Nephron progenitor cell (in vitro differentiated cells): ENCODE measurements at places on chromosomes 1 and 21.

GRCh38 chr1:160330119-160330518 is 12.9 kb downstream of the COPA start:
- DNase-seq = no peak

GRCh38 chr1:245153552-245154428 is 995 bp upstream of the KIF26B start:
- peak; percentile 58 for DNase-seq

GRCh38 chr1:13829152-13829769 is 129.3 kb downstream of the PRDM2 start:
- no peak for DNase-seq

- no peak for DNase-seq
Observed at GRCh38 chr21:46100906-46101305, 3.0 kb downstream of the COL6A2 start.

DNA sequence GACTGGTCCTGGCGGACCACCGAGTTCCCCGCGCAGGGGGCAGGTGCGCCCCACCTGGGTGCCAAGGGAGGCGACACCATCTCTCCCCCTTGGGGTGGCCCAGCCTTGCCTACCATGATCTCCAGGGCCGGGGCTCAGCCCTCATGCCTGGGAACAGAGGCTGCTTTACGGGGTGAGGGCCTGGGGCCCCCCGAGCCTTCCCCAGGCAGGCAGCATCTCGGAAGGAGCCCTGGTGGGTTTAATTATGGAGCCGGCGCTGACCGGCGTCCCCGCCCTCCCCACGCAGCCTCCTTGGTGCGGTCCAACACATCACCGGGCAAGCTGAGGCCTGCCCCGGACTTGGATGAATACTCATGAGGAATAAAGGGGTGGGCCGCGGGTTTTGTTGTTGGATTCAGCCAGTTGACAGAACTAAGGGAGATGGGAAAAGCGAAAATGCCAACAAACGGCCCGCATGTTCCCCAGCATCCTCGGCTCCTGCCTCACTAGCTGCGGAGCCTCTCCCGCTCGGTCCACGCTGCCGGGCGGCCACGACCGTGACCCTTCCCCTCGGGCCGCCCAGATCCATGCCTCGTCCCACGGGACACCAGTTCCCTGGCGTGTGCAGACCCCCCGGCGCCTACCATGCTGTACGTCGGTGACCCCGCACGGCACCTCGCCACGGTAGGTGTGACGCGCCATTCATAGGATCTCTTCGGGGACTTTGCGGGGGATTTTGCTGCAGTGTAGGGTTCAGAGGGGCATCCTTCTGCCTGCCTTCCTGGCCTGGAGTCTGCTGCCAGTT is 38.2 kb downstream of the TP73 start:
- DNase-seq = no peak

DNA sequence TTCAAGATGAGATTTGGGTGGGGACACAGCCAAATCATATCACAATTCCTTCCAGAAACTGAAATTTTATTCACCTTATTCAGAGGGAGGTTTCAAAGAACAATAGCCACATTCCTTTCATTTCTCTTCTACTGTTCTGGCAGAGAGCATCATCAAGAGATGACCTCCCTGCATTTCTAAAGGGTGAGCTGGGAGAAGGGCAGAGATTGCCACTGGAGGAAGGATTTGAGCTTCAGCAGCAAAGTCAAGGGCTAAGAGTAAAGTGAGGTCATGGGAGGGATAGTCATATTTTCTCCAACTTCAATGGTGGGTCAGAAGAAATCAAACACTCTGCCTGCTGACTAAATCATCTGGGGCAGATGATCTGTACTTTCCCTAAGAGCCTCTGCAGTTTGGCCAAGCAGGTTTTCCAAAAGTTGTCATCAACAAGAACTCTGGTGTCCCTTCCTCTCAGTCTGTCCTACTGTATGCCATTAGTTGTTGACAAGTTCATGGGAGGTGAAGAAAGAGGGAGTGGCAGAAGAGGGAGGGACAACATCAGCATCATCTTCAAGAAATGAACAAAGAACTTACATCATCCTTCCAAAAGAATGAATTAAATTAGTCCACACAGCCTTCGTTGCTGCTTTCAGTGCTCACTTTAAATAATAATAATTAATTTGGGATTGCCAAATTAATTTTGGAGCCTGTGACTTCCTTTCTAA is 298.3 kb downstream of the ASTN1 start:
- no peak for DNase-seq

DNA sequence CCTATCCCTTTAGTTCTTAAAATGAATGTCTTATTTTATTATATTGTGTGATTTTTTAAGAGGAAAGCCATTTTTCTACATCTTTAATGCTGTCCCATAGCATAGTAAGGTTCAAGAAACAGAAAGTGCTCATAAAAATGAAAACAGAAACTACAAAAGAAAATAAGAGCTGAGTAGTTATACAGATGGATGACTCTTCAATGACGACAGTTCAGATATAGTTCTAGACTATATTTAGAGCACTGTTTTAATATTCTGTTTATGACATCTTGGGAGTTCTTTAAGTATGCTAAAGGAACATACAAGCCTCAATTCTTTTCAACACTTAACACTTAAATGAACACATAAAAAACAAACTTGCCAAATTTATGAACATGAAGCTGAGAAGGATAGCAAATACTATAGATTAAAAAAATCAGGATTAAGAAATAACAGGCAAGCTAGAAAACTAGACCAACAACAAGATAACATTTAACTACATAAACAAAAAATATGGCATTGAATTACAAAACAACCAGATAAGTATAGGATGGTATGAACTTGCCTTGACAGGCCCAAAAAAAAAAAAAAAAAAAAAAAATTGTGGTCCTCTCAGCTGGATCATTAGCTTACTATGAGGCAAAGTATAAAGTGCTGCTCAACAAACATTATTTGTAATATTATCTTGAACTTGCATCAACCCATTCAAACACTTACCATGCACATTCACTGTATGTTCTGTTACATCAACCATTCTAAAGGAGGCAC is 87.9 kb downstream of the ZZZ3 start:
- no peak for DNase-seq

- no peak for DNase-seq
Observed at GRCh38 chr21:40967771-40968170, 120.8 kb upstream of the DSCAM start.

DNA sequence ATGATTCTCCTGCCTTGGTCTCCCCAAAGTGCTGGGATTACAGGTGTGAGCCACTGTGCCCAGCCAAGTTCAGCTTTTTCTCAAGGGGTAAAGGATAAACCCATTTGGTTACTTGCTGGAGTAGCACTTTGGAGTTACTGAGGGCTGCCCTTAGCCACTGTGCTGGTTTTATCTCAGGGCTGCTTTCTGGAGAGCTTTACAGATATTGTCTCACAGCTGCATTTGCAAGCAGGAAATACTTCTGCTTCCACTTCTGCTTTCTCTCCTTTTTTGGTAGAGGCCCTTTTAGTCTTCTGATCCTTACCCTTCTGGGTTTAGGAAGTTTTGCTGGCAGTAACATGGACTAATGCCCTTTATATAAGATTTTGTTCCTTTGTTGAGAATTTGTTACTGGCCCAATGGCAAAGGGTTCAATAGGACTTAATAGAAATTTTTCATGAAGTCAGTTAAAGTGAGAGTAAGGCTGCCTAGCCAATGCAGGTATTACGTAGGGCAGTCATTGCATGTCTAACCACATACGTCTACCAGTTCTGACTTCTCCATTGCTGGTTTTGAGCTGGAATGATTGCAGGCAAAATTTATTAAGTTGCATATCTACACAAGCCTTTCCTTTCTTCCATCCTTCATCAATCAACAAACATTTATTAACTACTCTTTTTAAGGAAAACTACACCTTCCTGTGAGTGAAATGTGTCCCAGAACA is 24.4 kb downstream of the CAP1 start:
- DNase-seq = no peak

GRCh38 chr1:9128166-9128519 is 759 bp downstream of the GPR157 start:
- DNase-seq = peak; percentile 20

DNA sequence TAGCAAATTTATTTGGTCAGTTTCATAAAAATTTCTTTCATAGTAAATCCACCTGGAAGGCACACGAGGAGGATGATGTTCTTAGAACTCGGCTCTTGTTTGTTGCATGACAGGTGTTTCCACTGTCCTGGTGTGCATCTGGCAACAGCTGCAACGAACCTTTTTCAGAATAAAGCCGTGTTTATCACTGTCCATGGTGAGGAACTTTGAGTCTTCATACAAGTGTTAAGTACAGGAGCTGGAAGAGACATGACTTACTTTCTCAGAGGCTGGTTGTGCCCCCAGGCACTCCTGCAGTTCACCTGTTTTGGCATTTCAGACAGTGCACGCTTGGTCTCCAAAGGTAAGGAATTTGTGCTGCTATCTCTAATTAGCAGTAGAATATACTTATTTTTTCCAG is 97.1 kb downstream of the ADAMTS1 start:
- no peak for DNase-seq

DNA sequence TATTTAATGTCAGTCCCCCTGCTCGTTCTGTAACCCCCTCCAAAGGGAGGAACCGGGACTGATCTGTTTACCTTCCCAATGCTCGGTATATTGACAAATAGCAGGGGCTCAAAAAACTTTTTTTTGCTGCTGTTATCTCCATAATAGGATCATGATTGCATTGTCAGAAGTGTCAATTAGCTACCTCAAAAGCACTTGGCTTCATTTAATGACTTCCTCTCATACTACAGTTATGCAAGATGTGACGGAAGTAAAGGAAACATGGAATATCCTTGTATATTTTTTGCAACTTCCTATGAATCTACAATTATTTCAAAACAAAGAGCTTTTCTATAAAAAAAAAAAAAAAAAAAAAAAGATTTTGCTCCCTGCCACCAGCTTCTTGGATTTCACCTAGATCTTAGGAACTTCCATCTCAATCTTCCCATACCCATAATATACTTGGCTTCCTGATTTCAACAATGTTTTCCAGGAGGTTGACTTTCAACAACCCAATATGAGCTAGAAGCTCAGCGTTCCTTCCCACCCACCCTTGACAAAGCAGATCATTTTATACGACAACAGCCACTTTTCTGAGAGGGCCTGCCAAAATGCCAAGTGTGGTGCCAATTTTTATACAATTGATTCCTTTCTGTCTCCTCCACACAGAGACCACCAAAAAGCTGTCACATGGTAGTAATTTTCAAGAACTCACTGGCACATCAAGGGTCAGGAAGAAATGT is 71.7 kb downstream of the SETD4 start:
- no peak for DNase-seq

DNA sequence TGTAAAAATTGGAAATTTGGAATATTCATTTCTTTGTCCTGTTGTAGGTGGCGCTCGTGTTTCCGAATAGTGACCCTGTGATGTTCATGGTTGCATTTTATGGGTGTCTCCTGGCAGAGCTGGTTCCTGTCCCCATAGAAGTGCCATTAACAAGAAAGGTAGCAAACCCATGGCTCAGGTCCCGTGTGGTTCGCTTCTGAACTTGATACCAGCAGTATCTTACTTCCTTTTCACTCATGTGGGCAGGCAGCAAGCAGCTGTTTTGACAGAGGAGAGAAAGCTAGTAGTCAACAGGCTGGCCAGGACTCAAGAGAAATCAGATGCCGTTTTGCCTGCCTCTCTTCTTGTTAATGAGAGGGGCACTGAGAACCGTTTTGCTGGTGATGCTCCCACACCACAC is 72.8 kb downstream of the S100B start:
- DNase-seq = no peak

DNA sequence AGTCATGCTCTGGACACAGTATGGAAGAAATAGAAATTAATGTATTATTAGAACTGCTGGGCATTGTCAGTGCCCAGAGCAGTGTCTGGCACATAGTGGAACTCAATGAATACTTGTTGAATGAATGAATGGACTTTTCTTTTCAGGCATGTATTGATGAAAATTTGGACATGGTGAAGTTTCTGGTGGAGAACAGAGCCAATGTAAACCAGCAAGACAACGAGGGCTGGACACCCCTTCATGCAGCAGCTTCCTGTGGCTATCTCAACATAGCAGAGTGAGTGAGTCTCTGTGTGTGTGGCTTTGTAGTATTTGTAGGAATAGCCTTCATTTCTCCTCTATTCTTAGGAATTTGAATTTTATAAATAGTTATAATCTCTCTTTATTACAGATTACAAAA is 68.1 kb downstream of the PPP1R12B start:
- DNase-seq = no peak

- DNase-seq = no peak
Observed at GRCh38 chr21:42222821-42223390, 4.0 kb downstream of the ABCG1 start.

- DNase-seq = peak; percentile 27
Observed at GRCh38 chr1:232110281-232111090, 483.9 kb downstream of the DISC1 start.

DNA sequence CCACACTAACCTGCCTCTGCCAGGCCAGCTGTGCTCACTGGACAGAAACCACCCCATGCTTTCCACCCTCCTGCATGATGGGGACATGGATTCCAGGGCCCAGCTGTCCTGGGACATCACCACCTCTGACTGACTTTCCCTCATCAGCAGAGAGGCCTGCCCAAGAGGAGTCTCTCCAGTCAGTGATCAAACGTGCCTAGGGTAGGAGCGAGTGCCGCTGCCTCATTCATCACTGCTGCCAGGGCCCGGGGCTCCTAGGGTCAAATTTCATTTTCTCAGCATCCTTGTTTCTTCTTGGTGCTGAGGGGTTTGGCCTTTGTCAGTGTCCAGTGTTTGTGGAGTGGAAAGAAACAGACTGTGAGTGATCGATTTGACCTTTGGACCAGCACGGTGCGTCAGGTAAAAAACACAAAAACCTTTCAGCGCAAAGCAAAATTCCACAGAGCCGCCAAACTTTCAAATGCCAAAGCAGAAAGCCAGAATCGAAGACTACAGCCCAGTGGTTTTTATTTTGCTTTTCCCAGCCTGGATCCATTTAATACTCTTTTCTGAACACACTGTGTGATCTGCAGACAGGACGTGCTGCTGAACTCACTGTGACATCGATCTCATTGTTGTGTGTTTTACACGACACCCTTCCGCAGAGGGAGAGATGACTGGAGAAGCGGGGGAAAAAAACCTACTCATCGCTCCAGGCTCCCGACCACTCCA is 43.2 kb downstream of the CAPN8 start:
- peak; percentile 58 for DNase-seq

DNA sequence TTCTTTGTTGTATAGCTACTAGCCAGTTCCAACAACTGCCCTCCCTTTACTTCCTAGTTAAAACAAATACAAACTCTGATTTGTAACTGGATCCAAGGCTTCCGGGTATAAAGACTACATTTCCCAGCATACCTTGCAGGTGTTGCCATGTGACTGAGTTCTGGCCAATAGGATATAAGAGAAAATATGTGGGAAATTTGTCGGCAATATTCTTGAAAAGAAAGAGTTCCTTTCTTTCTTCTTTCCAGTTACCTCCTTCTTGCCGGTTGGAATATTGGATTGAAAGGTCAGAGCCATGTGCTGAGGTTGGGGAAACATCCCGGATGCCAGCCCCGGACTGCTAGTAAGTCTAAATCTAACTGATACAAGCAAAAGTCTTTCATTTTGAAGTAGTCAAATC is 23.0 kb upstream of the ZBTB40 start:
- no peak for DNase-seq

- no peak for DNase-seq
Observed at GRCh38 chr1:23897083-23897482, 16.1 kb downstream of the CNR2 start.

DNA sequence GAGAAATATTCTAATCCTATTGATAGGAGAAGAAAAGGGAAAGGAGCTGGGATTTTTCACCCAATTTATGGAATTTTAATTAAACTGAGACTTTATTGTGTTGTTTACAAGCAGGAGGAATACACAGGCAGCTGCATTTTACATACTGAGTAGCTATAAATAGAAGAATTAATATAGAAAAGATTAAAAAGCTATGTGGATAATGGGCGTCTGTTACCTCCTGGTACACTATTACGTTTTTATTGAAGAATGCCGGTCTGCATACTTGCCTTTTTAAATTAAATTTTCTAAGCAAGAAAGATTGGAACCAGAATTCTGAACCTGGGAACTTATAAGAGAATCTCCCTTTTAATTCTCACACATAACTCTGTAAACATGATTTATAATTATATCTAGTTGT is 52.1 kb upstream of the CACHD1 start:
- no peak for DNase-seq
